ENCODE measurements at places on chromosomes 2 and 18. TPM values are rescaled to one million over a fixed set of nuclear protein-coding genes. Genes with fewer than 3 reads are reported as not detected.

The SPATA3 gene
- total RNA-seq: not detected

The SATB2 gene
- 0.79 TPM for total RNA-seq

DNA sequence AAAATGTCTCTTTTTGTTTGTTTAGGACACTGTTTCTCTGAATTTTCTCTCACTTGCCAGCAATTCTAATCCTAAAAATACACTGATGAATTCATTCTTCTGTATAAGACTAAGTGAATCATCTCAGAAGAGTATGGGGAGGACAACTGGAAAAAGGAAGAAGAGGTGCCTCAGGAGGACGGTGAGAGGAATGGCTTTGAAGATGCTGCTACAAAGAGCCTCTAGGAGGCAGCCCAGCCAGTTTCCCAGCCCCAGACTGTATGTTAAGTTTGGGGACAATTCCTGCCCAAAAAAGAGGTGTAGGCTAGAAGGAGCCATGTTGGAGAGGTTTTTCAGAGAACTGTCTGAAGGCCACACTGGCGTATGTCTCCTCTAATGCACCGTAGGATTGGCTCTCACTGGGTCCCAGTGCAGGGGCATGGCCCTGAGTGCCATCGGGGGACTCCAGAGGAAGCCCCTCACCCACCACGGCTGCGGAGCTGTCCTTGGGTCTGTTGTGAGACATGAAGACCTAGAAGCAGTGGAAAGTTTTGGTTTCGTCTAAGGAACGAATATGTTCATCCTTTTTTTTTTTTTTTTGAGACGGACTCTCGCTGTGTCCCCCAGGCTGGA, 3.1 kb upstream of the SDC1 start:
- H3K4me1 ChIP-seq: no peaks in the 10 kb centered on the region
- no peak for DNase-seq
- no peaks in the 10 kb centered on the region for H3K36me3 ChIP-seq
- peaks cover 20% of the 10 kb centered on the region for H3K27me3 ChIP-seq
- no peak overlapping the region for H3K4me3 ChIP-seq

- no peak overlapping the region for H3K27ac ChIP-seq
- no peak for DNase-seq
- no peaks in the 10 kb centered on the region for H3K36me3 ChIP-seq
Observed at GRCh38 chr2:157260533-157261198, 3.2 kb downstream of the GALNT5 start.

- H3K4me1 ChIP-seq: no peaks in the 10 kb centered on the region
- no peak overlapping the region for H3K4me3 ChIP-seq
- no peak for DNase-seq
- H3K27ac ChIP-seq: no peak overlapping the region
- no peaks in the 10 kb centered on the region for H3K27me3 ChIP-seq
Observed at GRCh38 chr2:188869550-188869949, 104.6 kb upstream of the COL3A1 start.

DNA sequence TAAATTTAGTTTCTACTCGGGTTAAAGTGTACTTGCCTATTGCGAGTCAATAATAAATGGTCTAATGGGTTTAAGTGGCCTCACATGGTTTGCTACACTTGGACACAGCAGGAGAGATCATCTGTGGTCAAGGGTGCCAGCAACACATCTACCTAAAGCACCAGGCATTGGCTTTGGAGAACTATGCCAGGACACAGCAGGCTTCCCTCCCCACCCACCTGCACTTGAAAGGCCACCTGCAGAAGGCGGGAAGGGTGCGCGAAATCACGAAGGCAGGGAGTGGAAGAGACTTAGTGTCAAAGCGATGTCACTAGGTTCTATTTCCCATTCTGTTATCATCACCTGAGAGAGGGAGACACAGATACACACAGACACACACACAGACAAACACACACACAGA, 44.5 kb downstream of the MYT1L start:
- H3K27ac ChIP-seq: no peak overlapping the region
- no peak for DNase-seq
- H3K4me3 ChIP-seq: no peak overlapping the region
- no peaks in the 10 kb centered on the region for H3K27me3 ChIP-seq
- no peaks in the 10 kb centered on the region for H3K36me3 ChIP-seq
- no peaks in the 10 kb centered on the region for H3K4me1 ChIP-seq

DNA sequence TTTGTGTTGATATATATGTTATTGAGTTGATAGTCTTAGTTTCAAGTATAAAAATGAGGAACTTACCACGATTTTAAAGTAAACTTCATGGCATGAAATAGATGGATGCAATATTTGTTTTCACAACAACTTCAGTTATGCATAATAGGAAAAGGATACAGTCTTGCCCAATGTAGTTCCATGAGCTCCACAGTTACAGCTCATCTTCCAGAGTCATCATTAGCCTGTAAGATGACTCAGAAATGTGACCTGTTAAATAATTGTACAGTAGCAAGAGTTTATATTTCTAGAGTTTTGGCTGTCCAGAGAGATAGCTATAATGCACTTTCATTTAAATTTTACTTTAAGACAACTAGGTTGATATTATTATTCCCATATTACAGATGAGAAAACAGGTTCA, 80.9 kb upstream of the ARHGAP28 start:
- no peak overlapping the region for H3K27ac ChIP-seq
- H3K36me3 ChIP-seq: no peaks in the 10 kb centered on the region
- no peak for DNase-seq
- no peaks in the 10 kb centered on the region for H3K27me3 ChIP-seq
- H3K4me1 ChIP-seq: no peaks in the 10 kb centered on the region
- H3K4me3 ChIP-seq: no peak overlapping the region

DNA sequence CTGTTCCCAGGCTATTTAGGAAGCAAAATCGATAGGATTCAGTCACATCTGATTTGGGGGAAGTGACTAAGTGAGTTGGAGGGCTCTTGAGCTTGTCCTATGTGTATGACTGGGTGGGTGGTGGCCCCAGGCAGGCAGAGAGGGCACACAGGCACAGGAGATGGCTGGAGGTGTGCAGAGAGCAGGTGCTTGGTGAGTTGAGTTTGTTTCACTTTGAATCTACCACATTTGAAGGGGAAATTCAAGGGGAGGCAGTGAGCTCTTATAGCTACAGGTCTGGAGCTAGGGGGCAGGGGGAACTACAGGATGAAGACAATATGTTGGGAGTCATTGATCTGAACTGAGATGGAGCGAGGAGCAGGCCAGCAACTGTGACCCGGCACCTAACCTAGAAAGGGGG, 42.5 kb upstream of the TMEM200C start:
- H3K4me1 ChIP-seq: no peaks in the 10 kb centered on the region
- H3K36me3 ChIP-seq: no peaks in the 10 kb centered on the region
- DNase-seq: no peak
- no peak overlapping the region for H3K4me3 ChIP-seq
- H3K27ac ChIP-seq: no peak overlapping the region

All from heart right ventricle (tissue), 16 donors.